ENCODE measurements at places on chromosomes 11 and 22.

GRCh38 chr11:132064987-132065620, 694.7 kb downstream of the NTM start:
- DNase-seq, result no peak

DNA sequence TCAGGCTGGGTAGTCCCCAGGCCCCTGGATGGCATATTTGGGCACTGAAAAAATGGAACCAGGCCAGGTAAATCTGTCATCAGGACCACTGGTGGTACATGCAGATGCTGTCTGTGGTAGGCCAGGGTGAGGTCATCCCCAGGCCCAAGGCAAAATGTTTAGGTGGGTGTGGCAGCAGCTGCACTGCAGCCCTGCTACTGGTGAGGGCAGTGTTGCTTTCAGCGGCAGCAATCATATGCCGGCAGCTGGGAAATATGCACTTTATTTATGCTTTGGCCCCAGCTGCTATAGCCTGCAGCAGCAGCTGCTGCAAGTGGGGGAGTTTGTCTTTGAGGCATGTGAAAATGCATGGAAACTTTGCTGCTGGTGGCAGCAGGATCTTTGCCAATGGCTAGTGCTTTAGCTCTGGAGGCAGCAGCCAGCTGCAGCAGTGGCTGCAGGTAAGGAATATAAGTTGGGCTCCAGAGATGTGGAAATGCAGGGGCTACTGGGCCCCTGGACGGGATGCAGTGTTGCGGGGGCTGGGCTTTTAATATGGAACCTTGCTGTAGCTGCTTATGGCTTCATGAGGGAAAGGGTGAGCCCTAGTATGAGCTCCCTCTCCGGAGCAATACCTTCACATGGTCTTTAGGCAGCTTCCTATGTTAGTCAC, 365.7 kb upstream of the CADM1 start:
- no peak for DNase-seq

DNA sequence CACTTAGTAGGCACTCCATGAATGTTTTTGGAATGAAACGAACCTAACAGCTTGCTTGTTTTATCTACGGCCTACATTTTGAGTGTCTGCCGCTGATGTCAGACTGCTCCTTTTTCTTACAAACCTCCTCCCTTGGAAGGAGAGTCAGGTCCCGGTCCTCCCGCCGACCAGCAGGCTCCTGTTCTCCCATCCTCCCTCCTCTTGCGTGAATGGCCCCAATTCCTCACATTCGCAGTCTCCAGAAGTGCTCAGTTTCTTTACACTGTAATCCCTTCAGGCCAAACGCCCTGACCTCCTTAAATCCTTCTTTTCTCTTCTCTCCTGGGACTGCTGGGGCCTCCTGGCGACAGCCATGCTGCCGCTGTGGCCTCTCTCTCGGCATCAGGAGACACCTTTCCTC, 82.6 kb upstream of the CSNK2A3 start:
- DNase-seq, result peak; percentile 25

- DNase-seq, result peak; percentile 77
Measured at GRCh38 chr11:8777907-8778767, 95.5 kb downstream of the RPL27A start.

GRCh38 chr11:111945198-111945597, 8.1 kb downstream of the DIXDC1 start:
- no peak for DNase-seq

DNA sequence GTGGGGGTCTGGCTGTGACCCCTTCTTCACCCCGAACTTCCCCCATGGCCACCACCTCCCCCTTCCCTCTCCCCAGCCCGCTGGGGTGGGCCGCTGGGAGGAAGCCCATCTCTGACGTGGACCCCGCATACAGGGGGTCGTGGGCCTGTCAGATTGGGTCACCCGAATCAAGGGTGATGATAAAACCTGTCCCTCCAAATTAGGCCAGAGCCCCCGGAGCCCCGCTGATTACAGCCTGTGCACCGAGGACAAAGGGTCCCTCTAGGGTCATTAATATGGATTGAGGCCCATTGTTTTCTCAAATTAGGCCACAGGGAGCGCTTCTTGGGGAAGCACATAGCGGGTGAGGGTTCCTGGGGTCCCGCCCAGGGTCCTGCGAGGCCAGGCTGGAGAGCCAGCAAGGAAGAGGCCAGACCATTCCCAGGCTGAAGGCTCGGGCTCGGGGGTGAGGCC, 4.9 kb upstream of the LINC01488 start:
- no peak for DNase-seq

- no peak for DNase-seq
Measured at GRCh38 chr11:36033082-36033751, 89.4 kb downstream of the LDLRAD3 start.

DNA sequence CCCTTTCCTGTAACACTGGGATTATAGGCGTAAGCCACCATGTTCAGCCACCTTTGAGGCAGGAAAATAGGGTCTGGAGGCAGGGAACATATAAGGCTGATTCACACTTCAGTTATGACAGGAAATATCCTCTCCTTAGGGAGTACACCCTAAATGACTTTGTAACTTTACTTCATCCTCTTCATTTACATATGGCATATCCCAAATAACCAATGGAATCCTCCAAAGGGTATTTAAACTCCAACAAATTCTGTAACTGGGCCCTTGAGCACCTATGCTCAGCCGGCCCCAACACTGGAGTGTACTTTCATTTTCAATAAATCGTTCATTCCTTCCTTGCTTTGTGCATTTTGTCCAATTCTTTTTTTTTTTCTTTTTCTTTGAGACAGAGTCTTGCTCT, 1.6 kb upstream of the KAT5 start:
- DNase-seq, result no peak

GRCh38 chr11:73734993-73735392, 25.9 kb downstream of the RAB6A start:
- DNase-seq, result peak; percentile 31

GRCh38 chr11:23755076-23755475, 741.8 kb upstream of the LUZP2 start:
- DNase-seq, result no peak

DNA sequence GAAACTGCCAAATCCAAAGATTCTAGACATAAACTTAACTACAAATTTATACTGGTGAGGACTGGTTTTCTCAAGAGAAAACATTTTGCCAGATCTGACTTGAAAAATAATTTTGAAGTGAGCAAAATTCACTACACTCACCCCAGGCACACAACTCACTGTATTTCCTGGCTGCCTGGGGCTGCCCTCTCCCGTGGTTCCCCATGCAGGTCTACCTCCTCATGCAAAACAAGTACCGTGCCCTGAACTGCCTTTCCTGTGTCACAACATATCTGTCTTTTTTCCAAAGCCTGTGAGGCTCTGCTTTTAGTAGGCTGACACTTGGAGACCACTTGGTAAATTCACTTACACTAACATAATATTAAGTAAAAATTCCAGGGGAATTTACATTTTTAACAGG, 76.4 kb downstream of the LIF start:
- DNase-seq, result no peak

- no peak for DNase-seq
Measured at GRCh38 chr22:23825246-23825905, 13.4 kb downstream of the DERL3 start.

DNA sequence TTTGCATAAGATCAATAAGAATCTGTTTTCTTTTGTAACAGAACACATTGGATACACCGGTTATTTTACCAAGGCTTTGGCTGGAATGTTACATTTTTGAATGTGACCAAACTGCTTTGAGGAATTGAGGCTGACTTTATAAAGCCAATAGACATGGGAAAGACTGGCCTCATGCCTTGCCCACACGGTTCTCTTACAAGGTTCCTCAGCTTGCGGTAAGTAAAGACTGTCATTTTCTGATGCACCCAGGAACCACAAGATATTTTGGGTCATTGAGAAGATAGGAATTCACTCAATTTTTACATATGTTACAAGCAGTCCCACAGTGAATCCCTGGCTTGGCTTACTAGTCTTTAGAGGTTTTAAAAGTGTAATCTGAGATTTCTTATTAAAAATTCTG, 23.9 kb downstream of the OR10A6 start:
- no peak for DNase-seq

DNA sequence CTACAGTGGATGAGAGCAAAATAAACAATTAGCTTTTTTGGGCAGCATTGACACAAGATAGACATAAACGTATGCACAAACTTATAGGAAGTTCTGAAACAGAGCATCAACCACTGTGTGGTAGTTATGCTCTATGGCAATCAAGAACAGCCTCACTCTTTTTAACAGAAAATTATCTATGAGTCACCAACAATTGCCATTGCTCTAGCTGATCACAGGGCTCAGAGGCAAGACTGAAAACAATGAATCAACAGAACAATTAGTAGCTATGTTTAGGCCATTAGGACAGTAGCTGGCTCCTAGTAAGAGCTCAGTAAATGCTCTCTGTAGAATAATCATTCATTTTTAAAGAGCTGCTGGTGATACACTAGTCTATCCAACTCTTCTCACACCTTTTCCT, 34.9 kb upstream of the PICALM start:
- DNase-seq, result no peak

DNA sequence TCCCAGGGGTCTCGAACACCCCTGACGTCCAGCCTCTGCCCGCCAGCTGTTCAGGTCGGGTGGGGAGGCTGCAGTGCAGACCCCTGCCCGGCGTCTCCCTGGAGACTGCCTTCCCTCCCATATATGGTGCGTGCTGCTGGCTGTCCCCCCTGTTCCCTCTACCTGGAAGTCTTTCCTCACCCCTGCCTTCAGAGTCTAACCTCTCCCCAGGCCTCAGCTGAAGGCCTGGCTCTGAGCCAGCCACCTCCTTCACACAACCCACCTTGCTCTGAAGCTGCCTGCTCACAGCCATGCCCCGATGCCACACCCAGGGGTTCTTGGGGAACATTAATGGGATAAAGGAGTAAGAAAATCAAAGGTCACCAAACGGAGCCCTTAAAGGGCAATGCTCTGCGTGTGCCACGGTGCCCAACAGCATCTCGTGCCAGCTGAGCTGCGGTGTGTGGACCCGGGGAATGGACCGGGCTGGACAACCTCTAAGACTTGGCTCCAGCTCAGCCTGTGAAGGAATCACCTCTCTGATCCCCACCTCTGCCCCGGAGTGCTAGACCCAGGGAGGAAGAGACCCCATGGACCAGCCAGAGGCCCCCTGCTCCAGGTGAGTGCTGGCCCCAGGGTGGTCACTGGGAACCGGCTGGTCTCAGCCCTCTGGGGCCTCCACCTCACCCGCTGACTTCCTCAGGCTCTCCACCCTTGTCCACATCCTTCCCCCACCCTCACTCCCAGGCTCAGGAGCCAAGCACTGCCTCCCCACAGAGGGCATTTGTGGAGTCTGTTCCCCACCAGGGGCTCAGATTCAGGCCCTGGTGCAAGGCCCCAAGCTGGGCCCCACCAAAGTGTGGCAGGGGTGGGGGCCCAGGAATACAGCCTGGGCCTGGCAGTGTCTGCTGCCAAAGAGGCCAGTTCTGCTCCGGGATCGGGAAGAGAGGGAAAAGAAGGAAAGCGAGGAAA, at the start of gene NLRP6:
Gene NLRP6 (plus strand): TSS at position 407 of the 951 bp plus-strand sequence. CDS start 163 bp downstream, at position 570.
- no peak for DNase-seq

- DNase-seq, result no peak
Measured at GRCh38 chr11:68652683-68653156, 31.6 kb upstream of the GAL start.

DNA sequence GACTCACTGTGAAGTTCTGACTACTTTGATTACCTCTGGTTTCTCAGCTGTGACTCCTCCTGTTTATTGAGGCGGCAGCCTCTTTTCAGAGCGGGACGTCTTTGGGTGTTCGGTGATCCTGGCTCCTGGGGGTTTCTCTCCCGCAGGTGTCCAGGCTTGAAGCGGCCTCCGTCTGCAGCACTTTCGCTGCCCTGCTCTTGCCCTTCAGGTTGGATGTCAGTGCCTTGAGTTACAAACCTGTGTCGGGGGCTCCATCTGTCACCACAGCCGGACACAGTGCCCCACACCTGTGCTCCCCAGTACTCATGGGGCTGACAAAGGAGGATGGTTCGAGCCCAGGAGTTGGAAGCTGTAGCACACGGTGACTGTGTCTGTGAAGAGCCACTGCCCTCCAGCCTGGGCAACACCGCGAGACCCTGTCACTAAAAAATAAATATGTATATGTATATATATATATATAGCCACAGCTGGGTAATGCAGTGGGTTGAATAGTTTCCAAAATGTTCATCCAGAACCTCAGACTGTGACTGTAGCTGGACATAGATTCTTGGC, 104.1 kb downstream of the BRD1 start:
- DNase-seq, result no peak

DNA sequence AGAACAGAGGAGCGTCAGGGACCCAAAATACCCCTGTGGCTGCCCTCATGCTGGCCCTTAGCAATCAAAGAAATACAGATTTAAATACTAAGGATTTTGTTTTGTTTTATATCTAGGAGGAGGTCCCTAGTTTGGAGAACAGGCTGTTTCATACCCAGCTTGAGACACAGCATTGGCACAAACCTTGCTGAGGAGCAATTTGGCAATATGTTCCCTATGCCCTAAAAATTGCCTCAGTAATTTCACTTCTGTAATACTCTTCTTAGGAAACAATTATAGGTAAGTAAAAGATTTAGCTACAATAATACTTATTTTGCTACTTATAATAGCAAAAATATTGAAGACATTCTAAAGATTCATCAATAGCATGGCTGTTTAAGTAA, 37.0 kb downstream of the TSKU start:
- no peak for DNase-seq

DNA sequence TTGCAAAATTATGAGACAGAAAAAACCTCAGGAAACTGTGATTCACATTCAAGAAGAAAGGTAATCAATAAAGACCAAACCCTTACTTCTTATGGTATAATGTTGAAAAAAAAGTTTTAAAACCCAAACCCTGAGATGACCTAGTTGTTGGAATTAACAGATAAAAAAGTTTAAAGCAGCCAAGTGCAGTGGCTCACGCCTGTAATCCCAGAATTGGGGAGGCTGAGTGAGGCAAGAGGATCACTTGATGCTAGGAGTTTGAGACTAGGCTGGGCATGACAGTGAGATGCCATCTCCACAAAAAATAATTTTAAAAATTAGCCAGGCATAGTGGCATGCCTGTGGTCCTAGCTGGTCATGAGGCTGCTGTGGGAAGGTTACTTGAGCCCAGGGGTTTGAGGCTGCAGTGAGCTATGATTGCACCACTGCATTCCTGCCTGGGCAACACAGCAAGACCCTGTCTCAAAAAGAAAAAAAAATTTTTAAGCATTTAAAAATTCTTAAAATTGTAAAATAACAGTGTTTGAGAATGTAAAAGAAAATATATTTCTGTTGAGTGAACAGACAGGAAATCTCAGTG, 85.1 kb downstream of the EFCAB6 start:
- DNase-seq, result no peak

- no peak for DNase-seq
Measured at GRCh38 chr11:61345954-61346843, 13.2 kb downstream of the TKFC start.

DNA sequence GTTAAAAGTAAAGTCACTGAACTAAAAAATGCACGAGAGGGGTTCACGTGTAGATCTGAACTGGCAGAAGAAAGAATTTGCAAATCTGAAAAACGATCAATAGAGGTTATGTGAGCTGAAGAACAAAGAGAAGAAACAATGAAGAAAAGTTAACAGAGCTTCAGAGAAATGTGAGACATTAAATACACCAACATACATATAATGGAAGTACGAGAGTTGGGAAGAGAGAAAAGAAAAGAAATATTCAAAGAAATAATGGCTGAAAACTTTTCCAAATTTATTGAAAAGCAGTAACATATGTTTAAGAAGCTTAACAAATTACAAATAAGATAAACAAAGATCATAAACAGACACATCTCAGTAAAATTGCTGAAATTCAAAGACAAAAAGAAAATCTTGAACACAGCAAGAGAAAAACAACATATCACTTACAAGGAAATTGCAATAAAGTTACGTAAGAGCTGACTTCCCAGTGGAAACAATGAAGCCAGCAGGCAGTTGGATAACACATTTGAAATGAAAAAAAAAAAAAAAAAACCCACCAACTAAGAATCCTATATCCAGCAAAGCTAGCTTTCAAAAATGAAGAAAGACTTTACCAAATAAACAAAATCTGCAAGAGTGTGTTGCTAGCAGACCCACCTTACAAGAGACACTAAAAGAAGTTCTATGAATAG, 56.8 kb downstream of the EMSY start:
- no peak for DNase-seq

Measured in brain (organoid and tissue), 16 donors.